GM23248 (cell line): ENCODE measurements at places on chromosomes 1 and 21. TPM values are rescaled to one million over a fixed set of nuclear protein-coding genes. Genes with fewer than 3 reads are reported as not detected.
A peak's percentile ranks its signal among the peaks of the same experiment; 100 is the strongest.

- peak; percentile 55 for DNase-seq
Measured at GRCh38 chr1:228037401-228038386, 30.9 kb downstream of the WNT3A start.

TMPRSS3 gene
- not detected in 2 replicates for total RNA-seq

GRCh38 chr1:117635805-117636204, 30.0 kb downstream of the TENT5C start:
- no peak for DNase-seq

GRCh38 chr1:210374600-210374953, 45.9 kb downstream of the HHAT start:
- DNase-seq, result no peak

GRCh38 chr1:204367956-204368355, 8.2 kb upstream of the PLEKHA6 start:
- DNase-seq, result peak; percentile 36

DNA sequence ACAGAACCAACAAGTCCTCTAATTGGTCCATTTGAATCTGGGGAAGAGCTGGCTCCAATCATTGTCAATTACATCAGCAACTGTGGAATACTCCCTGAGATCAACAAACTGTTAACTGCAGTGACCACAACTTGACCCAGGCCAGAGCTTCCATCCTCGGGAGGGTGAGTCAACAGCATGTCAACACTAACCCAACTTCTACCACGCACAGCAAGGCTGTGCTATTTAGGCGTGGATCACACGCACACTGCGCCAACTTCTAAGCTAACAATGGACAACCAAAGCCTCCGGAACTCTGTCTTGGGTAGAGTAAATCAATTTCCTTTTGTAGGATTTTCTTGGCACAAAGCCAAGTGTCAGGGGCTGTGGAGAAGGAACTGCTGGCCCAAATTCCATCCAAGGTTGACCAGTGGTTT, 30.4 kb downstream of the APP start:
- DNase-seq, result peak; percentile 89

DNA sequence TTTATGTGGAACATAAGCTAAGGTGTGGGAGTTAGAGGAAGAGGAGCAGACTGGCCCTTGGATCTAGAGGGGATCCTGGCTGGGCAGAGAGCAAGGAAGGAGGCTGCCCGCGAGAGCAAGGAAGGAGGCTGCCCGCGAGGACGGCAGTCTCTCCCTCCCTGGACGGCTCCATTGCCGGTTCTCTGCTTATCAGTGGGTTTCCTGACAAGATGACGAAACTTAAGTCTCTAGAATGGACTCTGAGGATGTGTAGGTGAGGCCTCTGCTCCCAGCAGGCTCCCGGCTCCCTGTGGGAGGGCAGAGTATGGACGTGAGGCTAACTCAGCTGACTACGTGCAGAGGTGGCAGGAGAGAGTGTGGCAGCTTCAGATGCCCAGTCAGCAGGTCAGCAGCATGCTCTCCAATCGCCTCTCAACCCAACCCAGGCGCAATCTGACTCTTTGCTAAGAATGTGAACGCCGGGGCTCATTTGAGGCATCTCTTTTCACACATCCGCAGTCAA, 6.1 kb downstream of the MYBPHL start:
- DNase-seq, result no peak

SPRR1B gene
- not detected in 2 replicates for total RNA-seq

DNA sequence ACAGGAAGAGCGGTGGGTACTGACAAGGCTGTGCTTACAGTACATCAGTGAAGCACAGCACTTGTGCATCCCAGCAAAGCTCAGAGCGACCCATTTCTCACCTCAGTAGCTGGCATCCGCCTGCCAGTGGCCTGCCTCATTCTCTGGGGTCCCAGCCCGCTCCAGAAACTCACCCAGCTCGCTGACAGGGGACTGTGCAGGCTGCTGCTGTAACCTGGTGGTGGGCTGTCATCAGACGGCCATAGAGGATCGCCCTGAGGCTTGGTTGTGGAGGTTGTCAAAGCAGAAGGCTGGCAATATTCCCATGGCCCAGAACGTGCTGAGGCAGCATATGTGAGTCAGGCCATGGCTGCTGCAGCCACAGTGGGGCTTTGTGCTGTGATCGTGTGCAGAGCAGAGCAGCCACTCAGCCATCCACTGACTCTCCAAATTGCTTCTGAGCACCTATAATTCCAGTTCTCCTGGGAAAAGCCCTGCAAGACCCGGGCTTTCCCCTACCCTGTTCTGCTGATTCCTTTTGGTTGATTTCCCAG, 13.6 kb upstream of the GPR137B start:
- peak; percentile 22 for DNase-seq

DNA sequence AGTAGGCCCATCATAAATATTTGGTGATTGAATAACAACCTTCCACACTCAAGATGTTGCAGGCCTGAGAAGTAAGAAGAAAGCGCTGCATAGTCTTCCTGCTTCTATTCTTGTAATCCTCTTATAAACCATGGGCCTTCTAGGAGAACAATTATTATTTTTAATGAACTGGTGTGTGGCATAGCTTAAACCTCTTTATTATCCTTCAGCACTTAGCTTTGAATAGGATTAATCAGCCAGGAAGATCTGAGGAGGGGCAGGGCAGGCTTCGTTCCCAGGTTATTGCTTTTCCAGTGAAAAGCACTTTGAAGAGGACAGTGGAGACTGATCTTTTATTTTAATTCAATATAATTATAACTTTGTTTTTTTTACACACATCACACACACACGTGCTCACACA, 42.3 kb downstream of the KIF26B start:
- DNase-seq, result no peak

NCSTN gene
- 104 and 110 TPM in 2 replicates for total RNA-seq

RNU1-1 gene
- under 0.01 TPM in 1 of 2 replicates, not detected in the other for total RNA-seq

SAMD11 gene
- 40.9 and 68.3 TPM in 2 replicates for total RNA-seq

DNA sequence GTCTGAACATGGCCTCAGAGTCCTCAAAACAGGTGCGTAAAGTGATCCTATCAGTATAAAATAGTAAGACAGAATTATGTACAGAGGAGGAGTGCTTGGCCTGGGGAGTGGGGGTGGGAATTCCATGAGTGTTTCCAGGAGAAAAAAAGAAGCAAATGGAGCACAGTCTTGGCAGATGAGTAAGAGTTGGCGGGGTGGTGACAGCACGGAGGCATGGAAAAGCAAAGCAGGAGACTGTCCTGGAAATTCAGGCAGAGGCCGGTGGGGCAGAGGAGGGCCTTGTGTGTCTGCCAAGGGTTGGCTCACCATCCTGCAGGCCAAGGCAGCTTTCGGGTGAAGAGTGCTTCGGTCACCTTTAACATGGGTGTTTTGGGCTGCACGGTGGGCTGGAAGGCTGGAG, 63.4 kb downstream of the OPTC start:
- DNase-seq, result peak; percentile 94

TNFRSF18 gene
- not detected in 2 replicates for total RNA-seq

- DNase-seq, result peak; percentile 8
Measured at GRCh38 chr1:84912726-84913554, 19.9 kb upstream of the LPAR3 start.

S100A7 gene
- total RNA-seq, result not detected in 2 replicates

GRCh38 chr1:111630567-111630966, 11.0 kb downstream of the RAP1A start:
- DNase-seq, result no peak

DNA sequence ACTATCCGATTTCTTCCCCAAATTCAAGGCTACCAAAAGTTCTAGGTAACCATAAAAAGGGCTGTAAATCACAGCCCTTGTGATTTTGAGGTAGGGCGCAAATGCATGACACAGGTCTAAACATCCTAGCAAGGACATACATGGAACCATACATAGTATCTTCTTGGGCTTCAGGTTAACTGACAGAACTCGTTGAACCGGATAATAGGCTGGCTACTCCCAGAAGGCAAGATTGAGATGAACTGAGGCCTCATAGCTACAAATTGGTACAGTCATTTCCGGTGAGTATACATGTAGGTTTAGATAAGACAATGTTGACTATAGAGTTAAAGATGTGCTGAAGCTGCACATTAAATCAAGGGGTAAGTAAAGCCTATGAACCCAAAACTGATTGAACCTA, 27.3 kb upstream of the TP53BP2 start:
- DNase-seq, result peak; percentile 1

GRCh38 chr1:94872771-94873495, 52.8 kb downstream of the SLC44A3 start:
- no peak for DNase-seq

GRCh38 chr1:164914208-164914607, 355.2 kb downstream of the PBX1 start:
- DNase-seq, result peak; percentile 41

DNA sequence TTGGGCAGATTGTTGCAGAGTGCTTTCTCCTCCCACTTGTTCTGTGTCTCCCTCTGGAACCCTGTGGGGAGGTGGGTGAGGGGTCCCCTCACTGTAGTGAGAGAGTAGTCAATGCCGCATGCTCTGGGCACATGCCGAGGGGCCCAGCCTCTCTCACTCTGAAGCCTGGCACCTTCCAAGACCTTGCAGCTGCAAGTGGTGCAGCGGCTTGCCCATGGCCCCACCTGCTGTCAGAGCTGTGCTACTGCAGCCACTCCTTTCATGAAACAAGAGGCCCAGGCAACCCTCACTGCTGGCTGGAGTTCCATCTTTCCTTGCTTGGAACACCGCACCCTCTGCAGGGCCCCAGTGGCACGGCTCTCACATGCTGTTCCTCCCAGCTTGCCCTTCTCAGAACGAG, 58.4 kb upstream of the COL6A1 start:
- DNase-seq, result peak; percentile 87

INAVA gene
- total RNA-seq, result not detected in 2 replicates

LCE2C gene
- 3.2 TPM in 1 of 2 replicates, not detected in the other for total RNA-seq

- peak; percentile 83 for DNase-seq
Measured at GRCh38 chr1:235417086-235417697, 50.0 kb downstream of the TBCE start.
